ENCODE measurements at places on chromosomes 5 and 9. TPM values are rescaled to one million over a fixed set of nuclear protein-coding genes. Genes with fewer than 3 reads are reported as not detected.

The PLAC8L1 gene
- not detected for total RNA-seq

DNA sequence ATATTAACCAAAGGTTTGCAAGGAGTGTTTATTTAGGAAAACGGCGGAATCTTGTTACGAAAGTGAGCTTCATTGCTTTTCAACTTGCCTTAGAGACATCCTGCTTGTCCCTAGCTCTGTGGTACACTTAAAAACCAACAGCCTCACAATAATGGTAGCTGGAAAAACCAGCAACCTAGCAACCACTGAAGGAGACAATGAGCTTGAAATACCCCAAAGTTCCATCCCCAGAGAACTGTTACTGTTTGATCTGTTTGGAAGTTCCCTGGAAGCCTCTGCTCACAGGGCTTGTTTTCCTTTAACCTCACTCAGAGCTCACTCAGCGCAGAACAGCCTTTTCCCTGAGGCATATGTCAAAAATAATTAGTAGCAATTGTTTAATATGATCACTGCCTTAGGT lies 43.2 kb downstream of the SH3TC2 start:
- H3K4me3 ChIP-seq = no peak overlapping the region
- no peaks in the 10 kb centered on the region for H3K27me3 ChIP-seq
- DNase-seq = no peak
- H3K36me3 ChIP-seq = no peaks in the 10 kb centered on the region

GRCh38 chr5:164799391-164799790 lies 1294.0 kb downstream of the MAT2B start:
- H3K4me1 ChIP-seq = no peaks in the 10 kb centered on the region
- H3K27ac ChIP-seq = no peak overlapping the region
- H3K27me3 ChIP-seq = no peaks in the 10 kb centered on the region
- no peak for DNase-seq
- no peaks in the 10 kb centered on the region for H3K36me3 ChIP-seq

The NTMT1 gene
- total RNA-seq = 32.6 TPM

DNA sequence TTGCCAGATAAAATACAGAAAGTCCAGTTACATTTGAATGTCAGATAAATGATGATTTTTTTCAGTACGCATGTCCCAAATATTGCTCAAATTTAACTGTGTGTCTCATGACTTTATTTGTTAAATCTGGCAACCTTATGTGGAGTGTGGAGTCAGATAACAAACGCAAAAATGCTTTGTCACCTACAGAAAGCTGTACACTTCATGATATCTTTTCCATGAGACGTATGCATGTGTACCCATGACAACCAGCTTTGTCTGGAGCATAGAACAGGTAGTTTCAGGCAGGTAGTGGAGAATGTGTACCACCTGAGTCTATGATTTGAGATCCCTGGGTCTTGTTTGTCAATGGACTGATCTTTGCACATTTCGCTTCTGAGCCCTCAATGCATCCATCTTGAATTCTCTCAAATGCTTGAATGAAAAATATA lies 105.5 kb upstream of the CPEB4 start:
- peak overlapping the region; percentile 97 for H3K27ac ChIP-seq
- peak; percentile 34 for DNase-seq
- no peaks in the 10 kb centered on the region for H3K27me3 ChIP-seq

The AQP3 gene
- total RNA-seq = not detected

- H3K4me1 ChIP-seq = peaks cover 10% of the 10 kb centered on the region
- no peak overlapping the region for H3K4me3 ChIP-seq
- no peaks in the 10 kb centered on the region for H3K36me3 ChIP-seq
- no peaks in the 10 kb centered on the region for H3K27me3 ChIP-seq
- no peak for DNase-seq
These were observed 56.9 kb upstream of the RASA1 start for GRCh38 chr5:87210743-87211142.

DNA sequence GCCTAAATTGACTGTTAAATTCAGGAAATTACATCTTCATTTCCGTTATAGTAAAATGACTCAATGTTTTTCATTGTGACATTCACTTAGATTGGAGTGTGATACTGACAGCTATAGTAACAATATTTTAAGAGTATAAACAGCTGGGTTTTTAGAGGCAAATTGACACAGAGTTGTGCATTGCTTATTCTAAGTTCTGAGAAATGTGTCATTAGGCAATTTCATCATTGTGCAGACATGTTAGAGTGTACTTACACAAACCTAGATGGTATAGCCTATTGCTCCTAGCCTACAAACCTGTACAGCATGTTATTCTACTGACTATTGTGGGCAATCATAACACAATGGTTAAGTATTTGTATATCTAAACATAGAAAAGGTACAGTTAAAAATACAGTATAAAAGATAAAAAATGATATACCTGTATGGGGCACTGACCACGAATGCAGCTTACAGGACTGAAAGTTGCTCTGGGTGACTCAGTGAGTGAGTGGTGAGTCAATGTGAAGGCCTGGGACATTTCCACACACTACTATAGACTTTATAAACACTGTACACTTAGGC lies 132.7 kb downstream of the PDE4D start:
- no peaks in the 10 kb centered on the region for H3K27me3 ChIP-seq
- peak overlapping the region; percentile 56 for H3K27ac ChIP-seq
- H3K36me3 ChIP-seq = no peaks in the 10 kb centered on the region
- DNase-seq = peak; percentile 84
- H3K4me1 ChIP-seq = peaks cover 15% of the 10 kb centered on the region

DNA sequence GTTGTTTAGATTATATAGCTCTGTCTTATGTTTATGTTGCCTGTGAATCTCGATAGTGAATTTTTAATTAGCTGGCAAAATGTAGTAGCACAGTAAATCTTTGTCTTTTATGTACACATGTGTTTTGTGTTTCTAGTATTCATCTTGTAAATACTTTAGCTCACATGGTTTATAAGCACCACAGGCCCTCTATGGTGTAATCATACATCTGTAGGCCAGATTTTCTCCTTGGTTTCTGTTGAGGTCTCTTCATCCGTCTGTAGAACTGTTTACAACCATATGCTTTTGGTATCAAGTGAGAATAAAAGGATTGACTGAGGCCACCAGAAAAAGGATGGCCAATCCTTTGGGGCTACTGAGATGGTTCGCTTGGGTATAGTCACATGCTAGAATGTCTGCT lies 45.0 kb downstream of the PRR16 start:
- H3K27me3 ChIP-seq = no peaks in the 10 kb centered on the region
- H3K36me3 ChIP-seq = no peaks in the 10 kb centered on the region
- peaks cover 43% of the 10 kb centered on the region for H3K4me1 ChIP-seq

- no peaks in the 10 kb centered on the region for H3K36me3 ChIP-seq
- H3K27me3 ChIP-seq = no peaks in the 10 kb centered on the region
- H3K27ac ChIP-seq = no peak overlapping the region
- peaks cover 34% of the 10 kb centered on the region for H3K4me1 ChIP-seq
- DNase-seq = no peak
These were observed 22.6 kb downstream of the TMEM245 start for GRCh38 chr9:109097146-109097545.

The GGTA1 gene
- total RNA-seq = not detected

- H3K27me3 ChIP-seq = peaks cover 10% of the 10 kb centered on the region
- DNase-seq = peak; percentile 65
- no peak overlapping the region for H3K4me3 ChIP-seq
These were observed 23.3 kb downstream of the CFAP90 start for GRCh38 chr5:7827610-7828009.

- no peaks in the 10 kb centered on the region for H3K4me1 ChIP-seq
These were observed 274.4 kb downstream of the EFNA5 start for GRCh38 chr5:107396351-107396690.

DNA sequence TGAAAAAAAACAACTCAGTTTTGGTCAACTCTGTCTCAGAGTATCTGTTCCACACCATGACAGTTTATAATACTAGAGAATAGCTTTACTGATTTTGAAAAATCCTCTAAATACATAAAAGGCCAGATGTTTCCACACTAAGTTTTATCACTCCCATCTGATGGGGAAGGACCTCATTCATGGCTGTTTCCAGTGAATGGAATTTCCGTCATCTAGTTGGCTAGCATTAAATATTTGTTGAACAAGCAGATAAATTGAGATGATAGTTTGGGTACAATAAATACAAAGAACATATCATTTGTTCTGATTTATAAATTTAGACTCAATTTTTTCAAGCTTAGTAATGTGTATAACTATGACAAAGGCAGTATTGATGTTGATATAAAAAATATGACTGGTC lies 408.5 kb downstream of the PTPRD start:
- H3K4me3 ChIP-seq = no peak overlapping the region
- no peak for DNase-seq
- no peak overlapping the region for H3K27ac ChIP-seq
- H3K4me1 ChIP-seq = no peaks in the 10 kb centered on the region
- no peaks in the 10 kb centered on the region for H3K27me3 ChIP-seq

DNA sequence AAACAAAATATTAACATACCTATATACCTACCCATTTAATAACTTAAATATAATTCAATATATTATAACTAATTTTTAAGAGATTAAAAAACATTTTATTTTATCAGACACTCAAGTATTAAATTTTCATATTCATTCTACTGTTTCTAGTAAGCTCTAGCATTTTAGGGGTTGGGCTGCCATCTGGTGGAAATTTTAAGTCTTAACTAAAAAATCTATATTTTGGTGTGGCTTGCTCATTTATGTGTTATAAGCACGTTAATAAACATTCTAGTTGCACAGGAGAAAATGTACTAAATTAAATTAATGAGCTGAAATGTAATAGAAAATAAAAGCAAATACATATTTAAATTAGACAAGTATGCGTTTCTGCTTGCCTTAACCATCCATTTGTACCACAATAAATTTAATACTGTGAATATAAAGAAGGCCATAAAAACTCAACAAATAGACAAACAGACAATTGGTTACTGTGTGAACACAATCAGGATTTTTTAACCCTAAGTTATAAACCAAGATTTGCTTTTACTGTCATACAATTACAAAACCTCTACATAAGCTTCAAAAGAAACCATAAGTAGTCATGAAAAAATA lies 1728.3 kb upstream of the CDH9 start:
- no peaks in the 10 kb centered on the region for H3K36me3 ChIP-seq
- no peaks in the 10 kb centered on the region for H3K27me3 ChIP-seq
- H3K4me3 ChIP-seq = no peak overlapping the region

DNA sequence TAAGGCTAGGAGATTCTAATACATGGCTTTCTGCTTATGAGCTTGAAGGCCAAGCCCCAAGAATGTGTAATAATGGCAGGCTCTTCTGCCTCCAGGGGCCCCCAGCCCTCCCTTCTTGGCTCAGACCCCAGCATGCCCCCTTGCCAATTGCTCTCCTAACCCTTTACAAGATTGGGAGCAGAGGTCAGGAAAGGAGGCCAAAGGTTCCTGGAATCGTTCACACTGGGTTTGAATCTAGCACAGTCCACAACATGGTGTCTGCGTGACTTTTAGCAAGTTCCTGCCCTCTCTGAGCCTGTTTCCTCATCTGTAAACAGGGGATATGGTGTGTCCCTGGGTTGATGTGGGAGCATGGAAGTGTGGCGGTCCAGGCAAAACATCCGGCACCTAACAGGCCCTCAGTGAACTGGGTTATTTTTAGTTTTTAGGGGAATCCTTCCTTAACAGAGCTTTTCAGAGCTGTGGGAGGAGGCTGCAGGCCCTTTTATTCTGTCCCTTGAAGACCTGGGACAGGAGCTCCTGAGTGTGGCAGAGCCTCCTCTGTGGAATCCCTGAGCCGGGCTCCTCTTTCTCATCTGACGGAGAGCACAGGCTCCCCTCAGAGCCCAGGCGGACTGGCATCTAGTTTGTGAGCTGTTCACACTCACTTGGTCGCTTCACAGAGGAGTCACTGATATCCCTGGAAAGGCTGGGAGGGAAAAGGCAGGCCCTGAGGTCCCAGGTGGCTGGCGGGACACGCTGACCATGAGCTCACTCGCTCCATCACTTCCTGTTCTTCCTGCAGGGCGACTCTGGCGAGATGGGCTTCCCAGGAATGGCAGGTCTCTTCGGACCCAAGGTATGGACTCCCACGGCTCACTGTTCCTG lies 23.4 kb upstream of the ORM1 start:
- H3K4me1 ChIP-seq = no peaks in the 10 kb centered on the region
- H3K36me3 ChIP-seq = peaks cover 20% of the 10 kb centered on the region
- no peak for DNase-seq

The MRPL50 gene
- 5.8 TPM for total RNA-seq

The TMEM245 gene
- total RNA-seq = 43.8 TPM

- H3K27ac ChIP-seq = no peak overlapping the region
- peak; percentile 48 for DNase-seq
- H3K36me3 ChIP-seq = no peaks in the 10 kb centered on the region
- no peak overlapping the region for H3K4me3 ChIP-seq
- H3K27me3 ChIP-seq = no peaks in the 10 kb centered on the region
These were observed 39.4 kb downstream of the HOMER1 start for GRCh38 chr5:79474367-79475151.

Data from GM23248 (cell line).